ENCODE measurements at places on chromosomes 6 and 20.

GRCh38 chr20:90651-91050, 3.2 kb downstream of the DEFB125 start:
- DNase-seq: no peak

DNA sequence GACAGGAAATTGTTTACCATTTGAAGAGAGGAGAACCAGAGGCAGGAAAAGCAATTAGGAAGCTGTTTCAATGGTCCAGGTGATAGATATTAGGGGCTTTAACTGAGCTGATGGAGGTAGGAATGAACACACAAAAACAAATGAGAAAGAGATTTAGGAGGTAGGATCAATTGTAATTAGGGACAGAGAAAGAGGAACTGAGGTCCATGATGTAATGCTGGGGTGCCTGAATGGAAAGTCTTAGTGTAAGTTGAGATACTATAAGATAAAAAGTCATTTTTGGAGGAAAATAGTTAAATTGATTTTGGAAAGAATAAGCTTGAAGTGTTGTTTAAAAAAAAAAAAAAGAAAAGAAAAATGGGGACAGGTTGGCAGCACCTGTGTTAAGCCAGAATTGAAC, 58.5 kb upstream of the B3GAT2 start:
- DNase-seq: no peak

DNA sequence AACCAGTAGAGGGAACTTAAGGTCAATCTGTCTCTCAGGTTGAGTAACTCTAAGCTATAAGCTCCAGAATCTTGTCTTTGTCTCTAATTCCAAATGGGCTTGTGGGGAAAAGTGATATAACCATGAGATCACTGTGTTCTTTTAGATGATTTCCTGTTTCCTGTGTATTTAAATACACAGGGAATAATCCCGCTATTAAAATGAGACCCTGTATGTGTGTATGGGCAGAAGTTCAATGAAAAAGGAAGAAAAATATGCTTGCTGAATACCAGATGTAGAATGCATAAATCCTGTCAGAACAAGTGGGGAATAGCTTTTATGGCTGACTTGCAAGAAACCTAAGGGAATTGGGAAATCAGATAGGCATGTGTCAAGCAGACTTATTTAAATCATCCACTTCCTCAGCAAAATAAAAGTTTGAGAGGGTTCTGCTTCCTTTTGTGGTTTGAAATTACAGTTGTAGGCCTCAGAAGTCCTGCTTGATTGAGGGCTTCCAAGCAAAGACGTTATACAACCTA, 164.7 kb upstream of the PDE7B start:
- DNase-seq: no peak

- DNase-seq: no peak
Measured at GRCh38 chr20:3565851-3566250, 95.0 kb downstream of the ATRN start.

GRCh38 chr6:109261811-109262210, 120.5 kb downstream of the CD164 start:
- DNase-seq: no peak

DNA sequence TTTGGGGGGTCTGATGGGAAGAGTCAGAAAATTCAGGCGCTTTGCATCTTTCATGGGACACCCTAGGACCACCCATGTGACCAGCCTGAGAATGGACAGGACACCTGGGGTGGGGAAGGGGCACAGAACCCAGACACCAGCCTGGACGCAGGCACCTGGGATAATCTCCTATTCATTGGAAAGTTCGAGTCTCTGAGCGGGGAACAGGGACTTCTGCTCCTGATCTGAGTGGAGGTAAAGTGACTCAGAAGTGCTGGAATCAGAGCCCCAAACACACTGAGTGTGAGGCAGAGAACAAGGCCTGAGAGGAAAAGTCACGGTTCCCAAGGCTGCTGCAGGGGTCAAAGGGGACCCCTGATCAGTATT, 1.4 kb downstream of the HLA-B start:
- no peak for DNase-seq

GRCh38 chr6:51657491-51657890, 429.9 kb downstream of the PKHD1 start:
- DNase-seq: no peak

DNA sequence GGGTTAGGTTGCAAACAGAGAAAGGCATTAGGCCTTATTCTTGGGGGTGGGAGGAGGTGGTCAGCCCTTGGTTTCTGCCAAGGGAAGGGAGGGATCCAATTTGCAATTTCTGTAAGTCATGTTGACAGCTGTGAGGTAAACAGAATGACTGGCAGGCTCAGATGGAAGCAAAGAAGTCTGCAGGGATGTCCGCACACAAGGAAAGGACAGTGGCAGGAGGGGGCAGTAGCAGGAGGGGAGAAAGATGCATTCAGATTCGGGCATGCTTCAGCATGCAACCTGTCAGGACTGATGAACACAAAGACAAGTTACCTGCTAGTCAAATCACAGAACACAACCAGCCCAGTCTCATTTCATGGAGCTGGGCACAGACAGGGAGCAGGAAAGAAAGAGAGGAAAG, 217.9 kb upstream of the FOXA2 start:
- DNase-seq: peak; percentile 82

- DNase-seq: no peak
Measured at GRCh38 chr20:50385733-50386640, 124.2 kb upstream of the PTPN1 start.

- peak; percentile 21 for DNase-seq
Measured at GRCh38 chr6:139855671-139856311, 481.3 kb upstream of the CITED2 start.

DNA sequence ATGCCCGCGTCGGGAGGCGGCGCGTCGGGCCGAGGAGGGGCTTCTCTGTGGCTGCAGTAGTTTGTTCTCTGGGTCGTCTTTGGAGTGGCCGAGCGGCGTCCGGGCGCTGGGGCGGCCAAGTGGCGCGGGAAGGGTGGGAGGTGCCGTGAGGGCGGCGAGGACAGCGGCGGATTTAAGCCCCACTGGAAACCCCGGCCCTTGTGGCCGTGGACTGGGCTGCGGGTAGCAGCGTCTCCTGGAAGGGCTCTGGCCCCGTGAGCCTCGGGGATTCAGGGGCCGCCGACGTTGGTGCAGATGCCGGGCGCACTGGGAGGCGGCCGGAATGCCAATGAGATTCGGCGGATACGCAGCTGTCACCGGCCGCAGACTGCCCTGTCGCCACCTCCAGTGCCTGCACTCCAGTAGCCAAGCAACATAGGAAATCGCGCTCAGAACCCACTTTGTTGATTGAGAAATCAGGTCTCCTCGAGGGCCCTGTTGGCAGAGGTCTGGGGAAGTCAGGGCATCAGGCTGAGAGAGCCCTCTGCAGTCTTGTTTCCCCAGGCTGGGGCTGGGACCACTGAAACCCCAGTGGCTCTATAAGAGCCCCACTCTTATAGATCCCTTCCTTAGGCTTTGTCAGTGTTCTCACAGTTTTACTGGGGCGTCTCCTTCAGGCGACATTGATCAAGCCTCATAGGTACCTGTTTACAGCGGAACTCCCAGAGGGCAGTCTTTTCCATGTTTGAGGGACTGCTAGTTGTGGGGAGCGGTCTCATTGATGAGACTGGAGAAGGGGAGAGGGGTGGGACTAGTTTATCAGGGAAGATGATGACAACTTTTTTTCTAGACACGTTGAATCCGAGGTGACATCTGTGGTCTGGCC, 642 bp downstream of the GZF1 start:
- DNase-seq: peak; percentile 78

DNA sequence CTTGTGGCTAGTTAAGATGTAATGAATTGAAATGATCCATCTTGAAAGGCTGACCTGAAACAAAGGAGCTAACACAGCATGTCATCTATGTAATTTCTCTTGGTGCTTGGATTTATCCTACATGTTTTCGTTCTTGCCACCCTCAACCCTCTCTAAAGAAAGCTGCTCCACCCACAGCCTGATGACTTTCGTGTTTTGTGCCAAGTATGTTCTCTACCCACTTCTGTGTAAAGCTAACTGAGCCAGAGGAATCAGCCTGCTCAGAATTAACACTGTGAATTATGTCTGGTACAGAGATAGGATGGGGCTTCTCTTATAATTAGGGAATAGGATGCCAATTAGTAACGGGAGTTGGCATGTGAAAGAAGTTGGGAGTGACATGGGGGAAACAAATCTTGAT, 67.9 kb upstream of the MLIP start:
- DNase-seq: no peak

- peak; percentile 71 for DNase-seq
Measured at GRCh38 chr6:36368921-36369865, 18.3 kb downstream of the ETV7 start.

DNA sequence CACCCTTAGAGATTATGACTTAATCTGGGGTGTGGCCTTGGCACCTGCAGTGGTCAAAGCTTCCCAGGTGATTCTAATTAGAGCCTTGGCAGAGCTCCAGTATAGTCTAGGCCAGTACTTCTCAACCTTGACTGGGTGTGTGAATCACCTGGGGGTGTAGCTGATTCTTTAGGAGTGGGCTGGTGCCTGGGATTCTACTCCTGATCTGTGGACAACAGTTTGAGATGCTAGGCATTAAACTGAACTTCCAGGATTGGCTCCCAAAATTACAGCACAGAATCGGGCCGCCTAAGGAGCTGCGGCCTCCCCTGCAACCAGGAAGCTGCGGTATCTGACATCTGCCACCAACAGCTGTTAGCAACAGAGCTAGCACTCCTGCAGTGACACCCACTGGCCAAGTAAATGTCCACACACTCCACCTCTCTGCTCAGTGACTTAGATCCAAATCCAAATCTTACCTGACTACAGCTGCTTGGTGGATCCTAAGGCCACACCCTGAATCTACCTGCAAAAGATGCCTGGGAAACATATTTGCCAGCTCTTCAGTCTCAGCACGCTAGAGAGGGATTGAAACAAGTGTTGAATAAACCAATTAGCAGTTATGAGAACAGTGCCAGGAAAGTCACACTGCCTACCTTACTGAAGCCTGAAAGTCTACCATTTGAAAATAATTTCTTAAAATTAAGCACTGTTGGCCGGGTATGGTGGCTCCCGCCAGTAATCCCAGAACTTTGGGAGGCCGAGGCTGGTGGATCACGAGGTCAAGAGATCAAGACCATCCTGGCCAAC, 126.7 kb downstream of the UNC5CL start:
- DNase-seq: peak; percentile 74

DNA sequence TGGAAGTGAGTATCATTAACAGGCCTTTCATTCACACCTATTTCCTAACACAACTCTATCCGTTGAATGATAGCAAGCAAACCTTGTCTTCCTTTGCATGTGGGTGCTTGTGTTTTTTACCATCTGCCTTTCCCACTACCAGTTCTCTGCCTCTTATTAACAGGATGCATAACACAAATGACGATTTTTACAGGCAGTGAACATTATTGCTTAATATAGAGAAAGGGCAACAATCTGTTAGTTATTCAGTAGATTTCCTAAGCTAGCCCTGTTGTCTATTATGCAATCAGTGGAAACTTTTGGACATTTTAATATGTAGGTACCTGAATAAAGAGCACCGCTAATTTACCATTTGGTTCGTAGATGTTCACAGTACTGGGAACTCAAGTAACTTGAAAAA, 348.8 kb upstream of the PLCB4 start:
- DNase-seq: no peak

- no peak for DNase-seq
Measured at GRCh38 chr6:150352321-150353296, 16.2 kb upstream of the IYD start.

- DNase-seq: no peak
Measured at GRCh38 chr6:30793521-30794194, 49.3 kb upstream of the IER3 start.

- DNase-seq: no peak
Measured at GRCh38 chr20:21575981-21576740, 62.3 kb upstream of the NKX2-2 start.

DNA sequence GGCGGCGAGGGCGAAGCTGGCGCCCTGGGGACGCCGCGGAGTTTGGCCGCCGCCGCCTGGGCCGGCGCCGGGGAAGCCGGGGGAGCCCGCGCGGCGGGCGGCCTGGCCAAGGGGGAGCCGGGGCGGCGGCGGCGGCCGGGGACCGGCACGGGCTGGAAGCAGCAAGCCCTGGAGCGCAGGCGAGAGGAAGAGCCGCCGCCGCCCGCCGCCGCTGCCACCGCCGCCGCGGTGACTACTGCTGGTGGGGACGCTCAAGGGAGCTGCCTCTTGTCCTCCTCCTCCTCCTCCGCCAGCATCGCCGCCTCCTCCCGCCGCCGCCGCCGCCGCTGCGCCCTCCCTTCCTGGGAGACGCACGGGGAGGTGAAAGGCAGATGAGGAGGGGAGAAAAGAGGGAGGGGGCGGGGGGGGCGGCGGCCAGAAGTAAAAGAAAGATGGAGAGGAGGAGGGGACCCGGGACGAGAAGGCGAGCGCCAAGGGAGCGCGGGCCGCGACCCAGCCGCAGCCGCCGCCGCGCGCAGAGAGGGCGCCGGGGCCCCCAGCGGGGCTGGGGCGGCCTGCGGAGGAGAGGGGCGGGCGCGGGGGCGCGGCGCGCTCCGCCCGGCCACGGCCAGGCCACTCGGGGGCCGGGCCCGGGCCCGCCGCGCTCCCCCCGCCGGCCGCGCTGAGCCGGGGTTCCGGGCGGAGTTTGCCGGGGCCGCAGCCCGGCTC, 846 bp downstream of the PDE10A start:
- DNase-seq: peak; percentile 73

- DNase-seq: no peak
Measured at GRCh38 chr6:48747040-48747439, 636.0 kb upstream of the PTCHD4 start.

DNA sequence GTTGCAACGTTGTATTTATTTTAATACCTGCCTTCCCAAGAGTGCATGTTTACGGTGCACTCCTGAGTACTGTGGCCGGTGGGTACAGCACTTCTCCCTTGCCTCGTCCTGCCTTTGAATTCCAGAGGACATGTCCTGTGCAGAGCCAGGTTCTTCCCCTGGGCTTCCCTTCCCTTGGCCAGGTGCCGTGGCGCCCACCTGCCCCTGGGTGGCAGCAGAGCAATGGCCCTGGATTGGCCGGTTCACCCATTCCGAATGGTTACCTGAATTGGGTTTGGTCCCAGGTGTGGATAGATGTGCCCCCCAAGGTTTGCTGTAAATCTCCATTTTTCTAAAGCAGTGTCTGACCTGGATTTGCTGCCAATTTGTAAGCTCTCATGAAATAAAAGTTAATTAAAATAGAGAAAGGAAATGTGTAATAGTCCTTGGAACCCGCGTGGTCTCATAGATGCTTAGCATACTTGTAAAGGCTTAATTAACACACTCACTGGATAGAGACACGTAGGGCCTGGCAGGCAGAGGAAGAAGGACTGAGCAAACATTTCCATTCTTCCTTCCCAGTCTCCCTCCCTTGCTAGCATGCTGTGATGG, 40.6 kb downstream of the DTD1 start:
- no peak for DNase-seq

DNA sequence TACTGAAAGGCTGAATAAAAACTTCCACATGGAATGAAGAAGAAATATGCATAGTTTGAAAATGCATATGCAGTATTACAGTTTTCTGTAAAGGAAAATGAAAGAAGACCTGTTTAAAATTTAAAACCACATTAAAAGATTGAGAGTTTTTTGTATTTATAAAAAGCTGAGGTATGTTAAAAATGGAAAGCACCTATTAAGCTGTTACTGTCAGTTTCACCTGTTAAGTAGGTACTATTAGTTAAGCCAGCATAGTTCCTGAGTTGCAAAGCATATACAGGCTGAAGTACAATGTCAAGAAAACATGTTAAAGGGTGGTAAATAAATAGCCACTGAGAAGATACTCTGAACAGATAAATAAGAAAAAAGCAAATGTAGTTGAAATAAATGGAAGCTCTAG, 69.9 kb downstream of the ATXN1 start:
- DNase-seq: no peak

GRCh38 chr6:17986656-17987446, 584 bp downstream of the KIF13A start:
- peak; percentile 61 for DNase-seq

GRCh38 chr6:109300874-109301273, 81.4 kb downstream of the CD164 start:
- DNase-seq: no peak

GRCh38 chr20:34045930-34046725, 52.4 kb downstream of the RALY start:
- DNase-seq: no peak

Measured in myocyte (in vitro differentiated cells).